ENCODE measurements at places on chromosomes 7 and 10.
A peak's percentile ranks its signal among the peaks of the same experiment; 100 is the strongest.

GRCh38 chr10:71132321-71132810 lies 80.0 kb upstream of the UNC5B start:
- no peak for DNase-seq

- no peak for DNase-seq
Measured at GRCh38 chr10:57341294-57341693, 926.4 kb downstream of the IPMK start.

DNA sequence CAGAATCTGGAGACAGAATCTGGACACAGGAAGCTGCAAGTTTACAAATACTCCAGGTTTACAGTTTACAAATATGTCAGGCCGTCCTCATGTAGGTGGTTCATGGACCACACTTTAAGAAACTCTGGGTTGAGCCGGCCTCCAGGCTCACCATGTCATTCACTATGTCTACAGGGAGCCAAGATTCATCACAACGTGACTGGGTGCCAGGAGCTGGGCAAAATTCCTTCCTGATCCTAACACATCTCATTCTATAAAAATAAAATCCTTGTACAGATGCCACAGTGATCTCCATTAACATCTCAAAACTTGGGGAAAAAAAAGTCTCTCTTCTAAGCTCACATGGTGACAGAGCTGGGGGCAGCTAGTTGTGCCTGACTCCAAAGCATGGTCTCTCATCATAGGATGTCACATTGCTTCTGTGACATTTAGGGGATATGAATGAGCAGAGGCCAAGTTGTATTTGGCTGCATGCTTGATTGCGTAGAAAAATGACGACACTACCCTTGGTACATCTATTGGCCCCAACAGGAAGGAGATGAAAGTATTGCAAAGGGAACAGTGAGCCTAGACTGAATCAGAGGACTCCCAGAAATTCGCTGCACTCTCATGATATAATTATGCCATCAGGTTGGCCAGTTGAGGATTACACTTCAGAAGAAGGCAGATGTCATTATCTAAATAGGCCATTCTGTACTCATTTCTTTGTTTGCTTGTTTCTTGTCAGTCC lies 35.9 kb downstream of the MTURN start:
- DNase-seq, result peak; percentile 19

GRCh38 chr7:32765185-32765584 lies 126.4 kb downstream of the KBTBD2 start:
- DNase-seq, result no peak

GRCh38 chr7:134422008-134422407 lies 36.9 kb downstream of the AKR1B1 start:
- peak; percentile 8 for DNase-seq

- DNase-seq, result no peak
Measured at GRCh38 chr7:99199226-99199625, 8.7 kb downstream of the KPNA7 start.

DNA sequence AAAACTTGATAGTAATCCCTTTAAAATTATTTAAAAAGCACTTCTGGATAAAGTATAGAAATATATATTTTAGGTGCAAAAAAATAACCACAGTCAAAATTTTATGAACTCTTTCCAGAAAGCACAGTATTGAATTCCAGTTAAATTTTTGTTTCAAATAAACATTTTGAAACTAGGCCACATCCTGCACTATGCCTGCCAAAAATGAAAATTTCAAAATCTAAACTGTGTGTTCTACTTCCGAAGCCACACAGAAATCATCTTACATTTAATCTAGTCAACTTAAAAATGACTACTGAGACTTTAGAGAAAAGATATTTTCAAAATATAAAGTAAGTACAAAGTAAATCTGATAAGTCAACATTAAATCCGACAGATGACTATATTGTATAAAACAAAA lies 50.0 kb downstream of the MAGI2 start:
- no peak for DNase-seq

DNA sequence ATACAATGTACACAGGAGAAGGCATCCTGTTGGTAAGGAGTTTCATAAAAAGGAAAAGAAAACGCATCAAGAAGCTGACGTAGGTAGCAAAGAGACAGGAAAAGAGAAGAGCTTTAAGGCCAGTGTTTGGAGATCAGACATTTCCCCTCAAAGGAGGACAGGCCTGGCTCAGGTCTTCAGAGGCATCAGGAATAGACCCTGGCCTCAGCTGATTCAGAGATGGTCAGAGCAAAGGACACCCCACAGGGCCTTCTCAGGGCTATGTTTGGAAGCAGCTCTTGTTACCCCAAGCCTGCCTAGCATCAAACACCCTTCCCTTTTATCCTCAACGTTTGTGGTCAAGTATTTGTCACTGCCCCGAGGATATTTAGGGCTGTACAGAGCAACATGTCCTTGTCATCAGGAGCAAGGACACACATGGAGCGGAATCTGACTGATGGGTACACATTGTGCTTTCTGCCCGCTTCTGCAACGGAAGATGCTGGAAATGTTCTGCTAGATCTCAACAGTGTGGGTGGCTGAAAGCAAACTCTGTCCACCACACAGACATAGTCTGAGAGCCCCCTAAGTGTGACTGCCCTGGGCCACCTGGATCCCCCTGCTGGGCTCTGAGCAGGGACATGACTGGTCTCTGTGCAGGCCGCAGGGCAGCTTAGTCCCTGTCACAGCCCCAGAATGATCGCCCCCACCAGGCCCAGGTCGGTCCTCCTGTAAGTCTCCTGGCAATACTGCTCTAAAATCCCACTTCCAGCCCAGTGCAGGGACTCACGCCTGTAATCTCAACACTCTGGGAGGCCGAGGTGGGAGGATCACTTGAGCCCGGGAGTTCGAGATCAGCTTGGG lies 1.0 kb upstream of the ZDHHC4 start:
- DNase-seq, result peak; percentile 36

GRCh38 chr10:123807444-123808035 lies 84.1 kb downstream of the CPXM2 start:
- no peak for DNase-seq

DNA sequence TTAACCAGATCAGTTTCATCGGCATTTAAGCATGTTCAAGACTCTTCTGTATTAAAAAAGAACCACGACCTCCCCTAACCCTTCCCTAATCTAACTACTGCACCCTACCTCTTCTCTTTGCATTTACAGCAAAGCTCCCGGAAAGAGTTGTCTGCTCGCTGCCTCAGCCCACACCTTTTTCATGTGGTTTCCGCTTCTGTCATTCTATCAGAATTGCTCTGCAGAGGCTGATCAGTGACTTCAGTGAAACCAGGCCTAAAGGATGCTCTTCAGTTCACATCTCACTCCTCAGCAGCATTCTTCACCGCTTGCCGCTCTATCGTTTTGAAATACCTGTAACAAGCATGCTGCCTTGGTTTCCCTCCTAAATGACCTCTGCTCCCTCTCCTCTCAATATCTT lies 160.9 kb downstream of the SDK1 start:
- DNase-seq, result no peak
